ENCODE measurements at places on chromosomes 11 and 22.

GRCh38 chr22:25110846-25111578 is 88.6 kb upstream of the CRYBB3 start:
- peak; percentile 87 for DNase-seq

DNA sequence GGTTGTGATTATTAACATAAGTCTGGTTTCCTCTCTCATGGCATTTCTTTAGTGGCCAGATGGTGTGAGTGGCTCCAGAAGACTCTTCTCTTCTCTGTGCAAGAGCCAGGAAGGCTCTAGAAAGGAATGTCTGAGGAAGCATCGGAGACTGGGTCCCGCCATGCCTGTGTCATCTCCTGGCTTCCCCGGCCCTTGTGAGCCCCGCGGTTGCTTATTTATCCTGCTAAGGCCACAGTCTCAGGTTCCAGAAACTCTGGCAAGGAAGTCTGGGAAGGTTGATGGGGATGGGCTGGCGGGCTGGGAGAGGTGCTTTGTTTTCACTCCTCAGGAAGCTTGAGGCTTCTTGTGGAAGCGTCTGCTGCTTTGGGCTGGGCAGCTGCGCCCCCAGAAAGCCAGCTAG is 18.9 kb downstream of the BCR start:
- no peak for DNase-seq

DNA sequence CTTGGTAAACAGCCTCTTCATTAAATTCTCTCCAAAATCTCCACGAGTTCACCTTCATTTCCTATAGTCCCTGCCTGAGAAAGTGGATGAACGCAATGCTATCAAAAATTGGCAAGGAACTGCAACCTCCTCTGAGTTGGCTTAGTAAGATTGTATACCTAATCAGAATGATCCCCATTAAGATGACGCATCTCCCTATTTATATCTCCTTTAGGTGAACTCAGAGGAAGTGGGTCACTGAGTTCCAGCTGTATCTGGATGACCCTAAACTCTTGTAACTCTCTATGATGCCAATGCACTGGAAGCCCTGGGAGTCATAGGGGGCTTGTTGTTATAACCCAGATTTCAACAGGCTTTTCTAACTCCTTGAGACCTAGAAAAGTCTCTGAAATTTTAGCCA is 48.2 kb downstream of the OR10A6 start:
- DNase-seq: no peak

DNA sequence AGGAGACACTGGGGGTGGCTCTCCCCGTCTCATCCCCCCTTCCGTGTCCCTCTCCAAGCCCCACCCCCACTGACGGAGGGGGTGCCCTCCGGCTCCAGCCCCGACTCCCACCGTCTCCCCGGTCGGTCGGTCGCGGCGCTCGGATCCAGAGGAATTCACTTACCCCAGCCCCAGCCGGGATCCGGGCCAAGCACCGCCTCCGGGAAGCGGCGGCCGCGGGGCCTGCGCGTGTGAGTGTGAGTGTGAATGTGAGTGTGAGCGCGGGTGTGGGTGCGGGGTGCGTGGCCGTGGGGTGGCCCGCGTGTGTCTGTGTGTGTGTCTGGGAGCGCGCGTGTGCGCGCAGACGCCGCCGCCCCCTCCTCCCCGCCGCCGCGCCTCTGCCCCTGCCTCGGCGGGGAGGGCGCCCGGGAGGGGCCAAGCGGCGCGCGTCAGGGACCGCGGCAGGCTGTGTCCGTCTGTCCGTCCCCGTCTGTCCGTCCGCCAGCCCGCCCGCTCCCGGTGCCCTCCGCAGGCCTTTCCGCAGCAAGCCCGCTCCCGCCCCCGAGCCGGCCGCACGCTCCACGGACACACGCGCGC is at the start of gene ELFN2:
ELFN2 (minus strand) TSS at position 345 of the 576 bp plus-strand sequence. CDS start 51,945 bp downstream, outside the sequence.
- DNase-seq: no peak

DNA sequence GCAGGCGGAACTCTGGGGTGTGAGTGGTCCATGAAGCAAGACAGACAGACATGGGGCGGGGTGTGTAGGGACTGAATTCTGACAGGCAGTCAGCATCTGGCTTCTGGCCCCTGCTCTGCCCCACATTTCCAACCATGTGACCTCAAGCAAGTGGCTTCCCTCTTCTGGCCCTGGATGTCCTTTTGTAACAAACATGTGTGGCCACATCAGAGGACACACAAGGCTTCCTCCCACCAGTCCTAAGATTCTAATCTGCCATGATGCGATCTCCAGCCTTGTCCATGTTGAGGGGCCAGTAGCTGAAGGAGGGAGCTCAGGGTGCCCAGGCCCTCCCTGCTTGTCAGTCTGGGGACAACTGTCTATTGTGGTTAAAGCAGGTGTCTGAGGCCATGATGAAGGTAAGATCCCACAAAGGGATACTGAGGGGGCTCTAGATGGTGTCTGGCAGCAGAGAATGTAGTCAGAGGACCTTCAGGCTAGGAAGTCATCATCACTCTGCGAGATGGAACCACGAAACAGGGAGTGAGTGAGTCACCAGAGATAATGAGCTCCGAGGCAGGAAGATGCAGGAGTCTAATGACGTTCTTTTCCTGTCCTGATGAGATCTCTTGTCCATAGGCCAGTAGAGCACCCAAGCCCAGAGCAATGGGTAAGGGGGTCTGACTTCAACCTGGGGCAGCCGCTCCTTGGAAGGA is 27.4 kb downstream of the DRD2 start:
- DNase-seq: no peak

DNA sequence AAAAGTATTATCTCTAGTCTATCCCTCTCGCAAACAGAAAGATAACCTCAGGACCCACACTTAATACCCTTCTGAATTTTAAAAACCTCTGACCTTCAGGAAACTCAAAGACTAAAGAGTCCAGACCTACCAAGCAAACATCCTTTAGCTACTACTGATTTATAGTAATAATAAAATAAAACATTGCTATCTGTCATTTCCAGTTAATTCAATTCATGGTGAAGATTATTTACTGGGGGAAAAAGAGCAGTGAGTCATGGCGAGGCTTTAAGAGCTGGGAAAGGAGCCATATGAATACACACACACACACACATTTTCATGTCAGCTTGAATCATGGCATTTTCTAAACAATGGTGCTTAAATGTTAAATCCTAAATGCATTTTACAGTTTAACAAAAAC is 87.1 kb downstream of the FAM76B start:
- no peak for DNase-seq

DNA sequence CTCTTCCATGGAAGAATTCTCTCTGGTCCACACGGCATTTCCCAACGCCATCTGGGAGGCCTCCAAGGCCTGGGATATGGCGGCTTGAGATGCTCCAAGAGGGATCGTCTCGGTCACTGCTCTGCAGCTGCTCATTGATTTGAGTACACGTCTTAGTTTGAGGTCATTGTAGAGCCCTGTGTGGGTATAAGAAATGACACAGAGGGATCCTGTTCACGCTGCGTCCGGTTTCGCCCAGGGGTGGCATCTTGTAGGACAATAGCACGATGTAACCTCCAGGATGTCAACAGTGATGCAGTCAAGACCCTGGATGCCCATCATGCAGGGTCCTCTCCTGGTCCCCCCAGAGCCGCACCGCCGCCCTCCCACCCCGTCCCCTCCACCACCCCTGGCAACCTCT is 564.6 kb downstream of the BRD1 start:
- DNase-seq: no peak
